ENCODE measurements at places on chromosomes 4 and X.

DNA sequence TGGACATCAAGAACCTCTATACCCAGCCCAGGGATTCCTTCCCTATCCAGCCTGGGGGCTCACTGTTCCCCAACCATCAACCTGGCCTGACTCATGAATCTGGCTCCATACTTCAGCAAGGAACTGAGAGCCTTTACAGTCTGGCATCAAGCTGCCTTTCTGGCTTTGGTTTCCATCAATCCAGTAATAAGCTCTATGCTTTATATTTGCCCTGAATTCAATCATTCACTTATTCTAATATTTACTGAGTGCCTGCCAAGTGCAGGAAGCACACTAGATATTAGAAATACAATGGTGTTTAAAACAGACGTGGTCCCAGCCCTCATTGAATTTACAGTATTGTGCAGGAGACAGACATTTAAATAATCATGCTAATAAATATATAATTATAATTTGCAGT is 114.8 kb upstream of the PLAC1 start:
- DNase-seq, result no peak

DNA sequence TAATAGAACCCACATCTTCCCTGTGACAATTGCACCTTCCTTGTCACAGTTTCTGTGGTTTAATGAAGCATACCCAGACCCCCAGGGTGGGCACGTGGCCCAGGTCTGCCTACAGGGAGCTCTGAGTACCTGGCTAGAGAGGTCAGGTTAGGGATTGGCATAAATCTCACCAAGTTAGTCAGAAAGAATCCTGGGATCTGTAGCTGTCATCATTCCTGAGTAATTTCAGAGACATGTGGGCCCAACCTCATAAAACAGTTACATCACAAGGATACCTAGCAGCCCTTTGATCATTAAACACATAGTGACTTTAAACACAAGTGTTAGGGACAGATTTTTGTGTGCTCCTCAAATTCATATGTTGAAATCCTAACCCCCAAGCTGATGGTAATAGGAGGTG is 123.0 kb downstream of the KDR start:
- no peak for DNase-seq

DNA sequence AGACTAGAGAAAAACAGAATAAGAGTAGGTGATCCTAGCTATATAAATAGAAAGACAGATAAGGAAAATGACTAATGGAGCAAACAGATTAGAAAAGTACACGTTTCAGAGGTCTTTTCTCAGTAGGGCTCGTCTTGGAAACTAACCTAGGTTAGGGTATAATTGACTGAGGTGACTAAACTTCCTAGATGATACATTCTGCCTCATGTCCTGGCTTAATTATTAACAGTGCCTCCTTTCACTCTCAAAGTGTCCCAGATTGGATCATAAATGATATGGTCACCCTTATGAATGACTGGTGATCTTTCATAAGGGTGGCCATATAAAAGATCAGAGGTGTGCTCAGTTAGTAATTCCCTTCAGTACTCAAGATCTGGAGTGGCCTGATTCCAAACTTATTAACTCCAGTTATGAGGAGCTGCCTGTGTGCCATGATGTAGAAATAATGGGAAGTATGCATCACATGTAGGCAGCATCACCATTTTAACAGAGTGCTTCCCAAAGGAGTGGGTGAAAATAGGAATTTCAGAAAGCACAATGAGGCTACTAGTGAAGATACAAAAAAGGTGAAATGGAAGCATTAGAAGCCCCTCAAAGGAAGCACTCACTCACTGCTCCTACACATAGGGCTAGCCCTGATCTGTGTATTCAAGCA is 14.7 kb upstream of the GRIA3 start:
- no peak for DNase-seq

GRCh38 chr4:169225058-169225751 is 45.6 kb downstream of the SH3RF1 start:
- DNase-seq, result no peak

- no peak for DNase-seq
These were observed 1432.6 kb upstream of the TENM3 start for GRCh38 chr4:180810581-180810980.

DNA sequence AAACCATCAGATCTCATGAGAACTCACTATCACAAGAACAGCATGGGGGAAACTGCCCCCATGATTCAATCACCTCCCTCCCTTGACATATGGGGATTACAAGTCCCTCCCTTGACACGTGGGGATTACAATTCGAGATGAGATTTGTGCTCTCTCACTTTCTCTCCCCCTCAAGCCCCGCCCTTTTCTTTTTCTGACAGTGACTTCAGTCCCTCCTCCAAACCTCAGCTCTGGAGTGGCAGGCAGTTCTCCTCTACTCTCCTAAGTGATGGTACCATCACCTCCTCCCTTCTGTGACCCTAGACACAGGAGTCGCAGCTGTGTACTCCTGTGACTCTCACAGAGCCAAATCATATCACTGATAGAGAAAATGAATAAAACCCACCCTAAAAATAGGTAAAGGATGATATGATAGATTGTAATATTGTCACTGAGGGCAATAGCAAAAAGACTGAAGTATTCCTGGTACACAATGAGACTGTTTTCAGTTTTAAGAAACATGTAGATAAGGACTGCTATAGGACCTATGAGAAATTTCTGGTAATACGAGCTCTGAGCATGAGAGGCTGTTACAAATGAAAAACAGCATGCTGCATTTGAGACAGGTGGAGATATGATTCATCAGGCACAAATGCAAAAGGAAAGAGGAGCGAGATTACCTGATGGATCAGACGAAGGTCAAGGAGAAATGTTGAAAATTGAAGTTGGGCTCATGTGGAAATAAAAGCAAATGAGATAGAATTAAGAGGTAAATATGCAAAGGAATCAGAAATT is 101.2 kb upstream of the CBLL2 start:
- DNase-seq, result no peak

DNA sequence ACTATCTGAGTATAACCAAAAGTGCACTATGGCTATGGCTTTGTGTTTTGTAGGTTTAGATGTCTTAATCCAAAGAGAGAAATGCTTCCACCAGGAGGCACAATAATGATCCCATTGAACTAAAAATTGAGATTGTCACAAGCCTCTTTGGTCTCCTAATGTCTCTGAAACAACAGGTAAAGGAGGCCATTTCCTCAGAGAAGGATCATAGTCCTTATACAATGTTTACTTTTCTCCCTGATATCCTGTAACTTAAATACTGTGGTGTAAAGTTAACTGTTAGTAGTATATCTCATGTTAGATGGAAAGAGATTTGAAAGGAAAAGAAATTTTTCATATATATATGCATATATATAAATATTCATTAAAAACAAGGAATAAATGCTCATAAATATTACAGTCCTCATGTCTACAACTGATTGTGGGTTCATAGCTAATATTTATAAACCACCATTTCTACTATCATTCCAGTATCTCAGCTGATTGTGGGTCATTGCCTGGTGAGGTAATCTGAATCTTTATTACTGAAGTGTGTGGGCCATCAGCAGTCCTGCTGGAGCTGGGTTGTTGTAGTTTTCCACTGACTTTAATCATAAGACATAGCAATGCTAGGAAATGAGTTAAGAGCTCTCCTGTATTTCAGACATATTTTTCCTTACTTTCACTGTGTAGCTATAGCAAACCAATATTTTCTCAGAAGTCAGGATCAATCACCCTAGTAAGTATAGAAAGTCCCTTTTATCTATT is 1230.4 kb downstream of the PCDH18 start:
- DNase-seq, result no peak

DNA sequence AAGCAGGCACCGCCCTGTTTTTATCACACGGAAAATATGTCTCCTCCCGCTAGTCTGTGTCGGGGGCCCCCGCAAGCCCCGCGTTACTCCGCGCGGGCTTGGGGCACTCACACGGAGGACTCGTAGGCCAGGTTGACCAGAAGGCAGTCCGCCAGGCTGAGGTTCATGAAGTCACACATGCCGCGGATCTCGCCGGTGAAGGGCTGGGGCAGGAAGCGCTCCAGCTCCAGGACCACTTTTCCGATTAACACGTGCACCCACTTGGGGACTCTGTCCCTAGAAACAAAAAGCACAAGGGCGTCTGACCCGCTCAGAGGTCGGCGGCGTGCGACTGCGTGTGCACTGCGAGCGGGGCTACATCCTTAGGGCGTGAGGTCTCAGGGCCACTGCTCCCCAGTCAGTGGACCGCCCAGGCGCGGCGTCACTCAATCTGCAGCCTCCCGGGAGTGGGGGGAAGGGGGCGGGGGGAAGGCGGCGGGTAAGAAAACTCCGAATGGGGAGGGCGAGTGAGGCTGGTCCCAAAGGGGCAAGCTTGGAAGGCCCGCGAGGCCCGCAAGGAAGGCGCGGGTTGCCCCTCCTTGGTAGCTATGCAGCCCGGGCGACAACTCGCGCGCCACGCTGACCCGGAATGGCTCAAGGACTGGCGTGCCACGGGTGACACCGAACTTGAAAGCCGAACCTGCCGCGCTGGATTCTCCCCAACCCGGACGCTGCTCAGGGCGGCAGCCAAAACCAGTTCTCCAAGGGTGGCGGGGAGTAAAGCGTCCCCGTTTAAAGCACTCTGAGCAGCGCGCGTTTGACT is 722 bp downstream of the NAAA start:
- DNase-seq, result peak; percentile 67

DNA sequence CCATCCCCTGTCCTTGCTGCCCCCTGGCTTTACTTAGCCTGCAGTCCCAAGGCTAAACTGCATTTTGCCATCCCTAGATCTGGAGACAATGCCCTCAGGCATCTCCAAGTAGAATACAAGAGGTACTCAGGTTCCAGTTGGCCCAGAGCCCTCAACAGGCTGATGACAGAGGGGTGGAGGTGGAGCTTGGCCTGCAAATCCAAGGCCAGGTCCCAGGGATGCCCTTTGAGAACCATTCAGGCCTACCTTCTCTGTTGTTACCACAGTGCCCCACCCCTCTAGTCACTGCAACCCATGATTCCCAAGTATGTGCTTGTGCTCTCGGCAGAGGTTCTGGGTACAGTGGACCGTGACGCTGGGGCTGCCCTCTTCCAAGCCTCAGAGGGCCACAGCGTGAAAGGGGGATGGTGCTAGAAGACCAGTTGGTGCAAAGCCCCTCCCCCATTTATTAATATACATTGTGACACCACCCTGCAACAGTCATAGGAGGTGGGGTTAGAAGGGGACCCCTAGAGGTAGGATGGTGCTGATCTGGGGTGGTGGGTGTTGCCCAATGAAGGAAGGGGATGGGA is 6.4 kb upstream of the UBA1 start:
- no peak for DNase-seq
